ENCODE measurements at places on chromosomes 12 and 14.

- DNase-seq: no peak
These were observed 181.1 kb upstream of the NPAS3 start for GRCh38 chr14:32757568-32757967.

- no peak for DNase-seq
These were observed 37.2 kb upstream of the TDRD9 start for GRCh38 chr14:103890821-103891666.

- no peak for DNase-seq
These were observed 135.0 kb downstream of the ANO6 start for GRCh38 chr12:45350861-45351260.

DNA sequence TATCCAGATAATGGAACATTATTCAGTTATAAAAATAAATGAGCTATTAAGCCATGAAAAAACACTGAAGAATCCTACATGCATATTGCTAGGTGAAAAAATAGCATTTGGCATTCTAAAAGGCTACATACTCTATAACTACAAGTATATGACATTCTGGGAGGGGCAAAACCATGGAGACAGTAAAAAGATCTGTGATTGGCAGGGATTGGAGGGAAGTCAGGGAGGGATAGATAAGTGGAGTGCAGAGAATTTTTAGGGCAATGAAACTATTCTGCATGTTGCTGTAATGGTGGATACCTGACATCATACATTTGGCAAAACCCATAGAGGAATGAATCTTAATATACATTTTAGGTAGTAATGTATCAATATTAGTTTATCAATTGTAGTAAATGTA is 63.1 kb upstream of the SLC38A2 start:
- no peak for DNase-seq

DNA sequence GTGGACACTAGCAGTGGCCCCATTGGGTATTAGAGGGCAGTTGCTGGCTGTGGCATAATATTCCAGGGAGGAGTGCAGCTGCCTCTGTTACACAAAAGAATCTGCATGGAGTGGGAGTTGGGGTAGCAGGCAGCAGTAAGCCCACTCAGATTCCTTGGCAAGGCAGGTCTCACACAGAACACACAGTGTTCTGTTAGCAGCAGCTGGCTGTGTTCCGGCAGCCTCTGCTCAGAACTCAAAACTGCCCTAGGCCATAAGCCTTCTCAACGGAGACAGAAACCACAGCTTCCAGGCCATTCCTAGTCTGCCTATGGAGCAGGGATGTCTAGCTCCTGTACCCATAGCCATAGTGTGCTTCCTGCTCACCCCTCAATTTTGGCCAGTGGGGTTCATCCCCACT is 1085.4 kb downstream of the SLC6A15 start:
- DNase-seq: no peak

GRCh38 chr12:120651821-120652220 is 11.4 kb downstream of the CABP1 start:
- no peak for DNase-seq

DNA sequence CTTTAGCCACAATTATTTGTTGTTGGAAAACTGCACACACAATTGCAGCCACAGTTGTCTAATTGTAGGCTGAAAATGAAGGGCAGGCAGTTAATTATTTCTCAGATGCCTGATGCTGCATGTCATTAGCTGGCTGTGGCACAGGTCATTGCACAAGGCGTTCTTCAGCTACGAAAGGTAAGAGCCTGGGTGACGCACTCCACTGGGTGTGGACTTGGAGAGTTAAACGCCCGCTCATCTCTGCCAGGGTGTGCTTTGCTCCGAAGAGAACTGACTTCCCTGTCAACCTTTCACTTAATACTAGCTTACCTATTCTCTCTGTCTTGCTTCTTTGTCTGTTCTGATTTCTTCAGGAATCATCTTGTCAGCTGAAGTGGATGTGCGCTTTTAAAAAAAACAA is 91.4 kb upstream of the CPM start:
- DNase-seq: peak; percentile 10

DNA sequence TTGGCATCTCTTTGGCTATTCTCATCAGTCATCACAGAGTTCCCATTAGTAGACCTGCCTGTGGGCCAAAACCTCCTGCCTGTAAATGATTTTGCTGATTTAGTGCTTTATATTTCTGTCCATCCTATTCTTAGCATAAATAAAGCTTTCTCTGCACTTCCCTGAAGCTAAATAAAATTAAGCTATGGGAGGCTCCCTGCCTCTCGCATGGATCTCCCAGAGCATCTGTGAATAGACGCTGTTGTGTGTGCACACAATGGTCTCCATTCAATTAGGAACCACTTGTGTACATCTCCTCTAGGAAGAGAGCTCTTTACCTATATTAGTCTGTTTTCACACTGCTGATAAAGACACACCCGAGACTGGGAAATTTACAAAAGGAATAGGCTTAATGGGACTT is 80.4 kb downstream of the PPFIBP1 start:
- no peak for DNase-seq

DNA sequence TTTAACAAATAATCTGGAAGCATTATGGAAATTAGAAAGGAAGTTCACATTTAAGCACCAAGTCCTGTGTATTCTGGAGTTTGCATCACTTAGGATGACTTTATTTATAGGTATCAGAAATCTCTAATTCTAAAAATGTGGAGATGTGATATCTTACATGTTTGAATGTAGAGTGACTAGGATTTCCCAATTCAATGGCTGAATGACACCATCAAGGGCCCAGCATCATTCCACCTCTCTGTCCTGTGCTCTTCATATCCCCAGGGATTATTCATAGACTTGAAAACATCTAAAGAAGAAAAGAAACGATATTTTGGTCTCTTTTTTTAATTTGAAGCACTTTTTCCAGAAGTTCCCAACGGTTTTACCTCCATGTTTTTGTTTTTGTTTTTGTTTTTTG is 15.2 kb upstream of the METAP2 start:
- DNase-seq: no peak

DNA sequence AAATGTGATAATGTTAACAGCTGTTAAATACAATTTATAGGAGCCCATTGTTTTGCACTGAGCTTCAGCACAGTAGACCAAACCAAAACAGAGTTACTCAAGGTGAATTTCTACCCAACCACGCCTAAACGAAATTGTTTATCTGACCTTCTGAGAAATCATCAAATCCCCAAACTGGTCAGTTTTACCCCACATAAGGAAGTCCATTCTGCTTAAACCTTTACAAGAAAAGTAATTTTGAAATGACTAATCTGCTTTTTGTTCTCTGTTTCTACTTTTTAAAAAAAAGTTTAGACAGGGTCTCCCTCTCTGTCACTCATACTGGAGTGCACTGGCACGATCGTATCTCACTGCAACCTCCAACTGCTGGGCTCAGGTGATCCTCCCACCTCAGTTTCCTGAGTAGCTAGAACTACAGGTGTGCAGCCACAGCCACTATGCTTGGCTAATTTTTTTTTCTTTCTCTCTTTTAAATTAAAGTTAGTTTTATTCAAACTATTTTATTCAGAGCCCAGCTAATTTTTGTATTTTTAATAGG is 1.4 kb upstream of the RNF10 start:
- no peak for DNase-seq

GRCh38 chr14:33909380-33910084 is 41.3 kb downstream of the EGLN3 start:
- no peak for DNase-seq

GRCh38 chr12:64633940-64634337 is 23.6 kb downstream of the RASSF3 start:
- DNase-seq: peak; percentile 30

DNA sequence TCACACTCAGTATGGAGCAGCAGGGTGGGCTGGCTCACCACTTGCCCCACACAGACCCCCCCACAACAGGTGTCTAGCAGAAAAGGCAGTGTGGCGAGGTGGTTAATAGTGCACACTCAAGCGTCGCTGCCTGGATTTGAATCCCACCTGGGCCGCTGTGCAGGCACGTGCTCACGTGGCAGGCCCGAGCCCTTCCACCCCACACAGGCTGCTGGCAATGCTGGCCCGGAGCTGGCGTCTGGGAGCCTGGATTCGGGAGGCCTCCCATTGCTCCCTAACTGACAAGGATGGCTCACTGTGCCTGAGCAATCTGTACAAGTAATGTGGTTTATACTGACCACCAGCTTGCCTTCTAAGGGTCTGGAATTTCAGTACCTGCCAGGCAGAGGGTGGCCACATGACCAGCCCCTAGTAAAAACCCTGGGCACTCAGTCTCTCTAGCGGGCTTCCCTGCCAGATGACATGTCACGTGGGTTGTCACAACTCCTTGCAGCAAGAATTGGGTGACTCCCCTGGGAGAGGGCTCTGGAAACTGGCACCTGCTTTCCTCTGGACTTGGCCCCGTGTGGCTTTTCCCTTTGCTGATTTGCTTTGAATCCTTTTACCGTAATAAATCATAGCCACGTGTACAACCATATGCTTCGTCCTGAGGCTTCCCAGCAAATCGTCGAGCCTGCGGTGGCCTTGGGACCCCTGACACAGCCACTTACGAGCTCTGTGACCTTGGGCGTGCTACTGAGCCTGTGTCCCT is 72.8 kb downstream of the SCARB1 start:
- no peak for DNase-seq

DNA sequence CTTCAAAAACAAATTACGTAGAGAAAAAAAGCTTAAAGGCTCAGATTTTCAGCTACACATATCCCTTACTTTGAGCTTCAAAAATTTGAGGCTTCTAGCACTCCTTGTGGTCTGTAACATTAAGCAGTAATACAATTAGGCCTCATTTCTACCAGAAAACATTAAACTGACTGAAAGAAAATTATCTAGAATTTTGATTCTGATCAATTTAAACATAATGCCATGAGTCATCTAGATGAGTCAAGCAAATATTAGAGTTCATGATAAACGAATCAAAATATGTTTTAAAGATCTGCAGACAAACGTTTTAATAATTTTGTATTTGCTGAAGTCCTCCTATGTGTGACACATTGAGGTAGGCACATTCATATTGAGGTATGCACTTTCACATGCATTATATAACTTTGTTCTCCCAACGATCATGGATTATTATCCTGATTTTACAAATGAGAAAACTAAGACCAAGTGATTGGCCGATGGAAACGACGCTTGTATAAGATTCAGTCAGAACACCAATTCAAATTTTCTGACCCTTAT is 4.3 kb downstream of the OSBPL8 start:
- no peak for DNase-seq

- no peak for DNase-seq
These were observed 6.0 kb downstream of the TEDC1 start for GRCh38 chr14:105496831-105497591.

DNA sequence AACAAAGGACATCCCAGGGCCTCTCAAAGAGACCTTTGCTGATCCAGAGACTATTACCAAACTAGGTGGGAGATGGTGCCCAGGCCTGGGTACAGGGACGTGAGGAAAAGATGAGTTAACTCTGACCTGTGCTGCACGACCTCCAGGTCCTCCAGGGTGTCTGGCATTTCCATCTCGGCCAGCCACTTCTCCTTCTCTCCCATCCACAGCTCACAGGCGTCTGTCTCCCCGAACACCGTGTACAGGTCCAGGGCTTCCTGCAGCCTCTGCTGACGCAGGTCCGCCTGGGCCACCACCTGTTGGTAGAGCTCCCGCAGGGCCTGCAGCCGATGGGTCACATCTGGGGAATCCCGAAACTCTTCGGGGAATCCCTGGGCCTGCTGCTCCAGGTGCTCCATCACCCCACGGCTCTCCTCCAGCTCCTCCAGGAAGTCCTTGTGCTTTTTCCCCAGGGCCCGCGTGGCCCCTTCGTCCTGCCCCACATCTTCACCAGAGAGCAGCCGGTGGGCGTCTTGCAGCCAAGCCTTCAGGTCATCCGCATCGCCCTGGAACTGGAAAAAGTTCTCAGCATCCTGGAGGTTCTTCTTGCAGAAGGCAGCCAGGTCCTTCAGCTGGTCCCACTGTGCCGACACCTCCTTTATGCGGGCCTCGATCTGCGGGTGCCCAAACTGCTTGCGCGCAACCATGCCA is 86.7 kb downstream of the SPTB start:
- DNase-seq: no peak

DNA sequence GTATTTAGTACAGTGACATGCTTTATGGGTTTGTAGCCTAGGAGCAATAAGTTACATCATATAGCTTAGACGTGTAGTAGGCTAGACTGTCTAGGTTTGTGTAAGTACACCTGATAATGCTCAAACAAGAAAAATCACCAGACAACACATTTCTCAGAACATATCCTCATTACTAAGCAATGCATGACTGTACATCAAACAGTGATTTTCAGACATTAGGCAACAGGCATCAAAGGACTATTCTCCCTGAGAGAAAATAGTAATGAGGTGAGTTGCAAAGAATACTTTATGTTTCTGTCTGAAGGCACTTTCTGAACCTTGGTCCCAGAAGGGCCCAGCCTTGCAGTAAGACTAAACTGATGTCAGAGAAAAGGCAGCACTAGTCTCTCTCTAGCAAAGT is 48.4 kb upstream of the SYT10 start:
- DNase-seq: no peak

- DNase-seq: no peak
These were observed 89.5 kb upstream of the MANSC4 start for GRCh38 chr12:27869567-27869966.

GRCh38 chr12:88327276-88327675 is 185.2 kb downstream of the TMTC3 start:
- DNase-seq: no peak

- no peak for DNase-seq
These were observed 65.9 kb downstream of the DCAF5 start for GRCh38 chr14:69087061-69087461.

DNA sequence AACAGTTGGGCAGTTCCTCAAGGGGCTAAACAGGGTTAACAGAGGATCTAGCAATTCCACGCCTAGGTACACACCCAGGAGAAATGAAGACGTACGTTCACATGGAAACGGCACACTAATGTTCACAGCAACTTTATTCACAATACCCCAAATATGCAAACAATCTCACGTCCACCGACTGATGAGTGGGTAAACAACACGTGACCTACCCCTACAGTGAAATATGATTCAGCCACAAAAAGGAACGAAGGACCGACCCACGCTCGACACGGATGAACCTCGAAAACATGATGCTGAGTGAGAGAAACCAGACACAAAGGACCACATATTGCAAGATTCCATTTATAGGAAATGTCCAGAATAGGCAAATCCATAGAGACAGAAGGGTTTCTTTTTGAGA is 112.7 kb downstream of the NCOR2 start:
- no peak for DNase-seq

GRCh38 chr12:67270622-67271021 is 1.5 kb downstream of the CAND1 start:
- no peak for DNase-seq

GRCh38 chr14:90424686-90425372 is 28.0 kb downstream of the CALM1 start:
- no peak for DNase-seq

GRCh38 chr12:87315-87714 is 20.7 kb downstream of the IQSEC3 start:
- DNase-seq: no peak

GRCh38 chr12:50514526-50515276 is 9.9 kb downstream of the DIP2B start:
- no peak for DNase-seq

- no peak for DNase-seq
These were observed 11.9 kb upstream of the CIPC start for GRCh38 chr14:77086017-77086727.

GRCh38 chr12:99110868-99111267 is 465.8 kb downstream of the APAF1 start:
- DNase-seq: no peak

Data from urothelium cell line (cell line).